ENCODE measurements at places on chromosomes 13 and 19.

DNA sequence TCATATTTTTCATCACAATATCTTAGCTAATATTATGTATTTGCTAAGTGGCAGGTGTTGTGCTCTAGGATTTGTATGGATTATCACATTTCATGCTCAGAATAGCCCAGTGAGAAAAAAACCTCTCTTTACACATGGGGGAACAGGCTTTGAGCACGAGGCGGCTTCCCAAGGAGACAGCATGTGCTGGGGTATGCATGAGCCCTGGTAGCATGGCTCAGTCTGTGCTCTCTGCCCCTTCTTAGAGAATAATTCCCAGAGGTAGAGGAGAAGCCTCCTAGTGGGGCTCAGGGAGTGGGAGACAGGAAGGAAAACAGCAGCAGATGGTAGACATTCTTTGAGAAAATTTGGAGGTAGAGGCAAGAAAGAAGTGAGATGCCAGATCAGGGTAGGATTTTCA is 31.6 kb downstream of the RNASEH2B start:
- DNase-seq = no peak

GRCh38 chr13:43910856-43911255 is 31.2 kb downstream of the LACC1 start:
- no peak for DNase-seq

DNA sequence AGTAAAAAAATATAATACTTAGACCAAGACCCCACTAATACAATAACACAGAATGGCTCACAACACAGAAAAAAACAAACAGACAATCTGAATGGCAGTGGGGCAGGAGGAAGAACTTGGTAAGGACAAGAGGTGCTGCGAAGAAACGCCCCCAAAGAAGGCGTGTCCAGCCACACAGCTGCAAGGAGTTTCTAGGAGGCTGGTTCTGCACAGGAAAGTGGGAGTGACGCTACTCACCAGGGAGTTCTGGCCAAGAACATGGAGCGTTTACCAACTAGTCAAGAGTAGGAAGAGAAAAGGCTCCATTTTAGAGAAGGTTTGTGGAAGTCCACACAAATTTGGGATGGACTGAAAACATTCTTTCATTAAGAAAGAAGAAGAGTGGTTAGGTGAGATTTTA is 95.3 kb upstream of the SLC15A1 start:
- DNase-seq = no peak

DNA sequence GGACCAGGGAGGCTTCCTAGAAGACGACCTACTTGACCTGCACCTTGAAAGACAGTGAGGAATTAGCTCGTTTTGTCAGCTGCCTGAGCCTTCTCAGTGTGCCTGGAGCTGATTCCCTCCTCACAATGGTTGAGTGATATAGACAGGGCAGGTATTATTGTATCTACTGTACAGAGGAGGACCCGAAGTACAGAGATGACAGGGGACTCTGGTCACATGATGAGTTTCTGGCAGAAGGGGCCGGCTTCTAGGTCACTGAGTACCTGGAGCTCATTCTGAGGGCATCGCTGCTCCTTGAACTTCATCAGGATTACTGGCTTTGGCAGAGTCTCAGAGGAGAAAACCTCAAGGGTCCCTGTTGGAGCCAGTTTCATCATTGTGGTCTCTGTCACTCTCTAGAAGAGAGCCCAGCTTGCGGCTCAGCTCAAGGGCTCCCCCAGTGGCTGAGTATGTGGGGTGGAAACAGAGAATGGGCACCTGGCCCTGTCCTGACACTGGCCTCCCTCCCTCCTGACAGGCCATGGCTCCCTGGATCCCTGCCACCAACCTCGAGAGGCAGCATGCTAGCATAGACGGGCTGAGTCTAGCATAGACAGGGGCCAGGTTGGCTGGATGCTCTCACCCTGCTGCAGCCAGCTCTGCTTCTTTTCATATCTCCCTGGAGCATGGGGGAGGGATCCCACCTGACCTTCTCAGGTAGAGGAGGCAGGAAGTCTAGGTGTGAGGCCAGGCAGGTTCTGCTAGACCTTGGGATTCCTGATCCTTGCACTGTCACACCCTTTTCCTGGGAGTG is 38.7 kb downstream of the NFIX start:
- no peak for DNase-seq

- no peak for DNase-seq
Observed at GRCh38 chr13:38628554-38628953, 58.3 kb upstream of the FREM2 start.

DNA sequence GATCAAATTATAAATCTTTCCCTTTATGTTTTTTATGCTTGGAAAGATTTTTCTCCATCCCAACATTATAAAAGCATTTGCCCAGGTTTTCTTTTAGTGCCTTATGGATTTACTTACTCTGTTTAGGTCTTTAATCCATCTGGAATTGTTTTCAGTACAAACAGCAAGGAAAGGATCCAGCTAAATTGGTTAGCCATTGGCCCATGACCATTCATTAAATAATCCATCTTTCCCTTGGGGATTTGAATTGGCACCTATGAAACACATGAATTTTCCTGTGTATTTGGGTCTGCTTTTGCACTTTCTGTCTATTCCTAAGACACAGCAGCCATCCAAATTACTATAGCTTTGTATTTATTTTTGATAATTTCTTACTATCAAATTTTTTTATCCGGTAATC is 28.8 kb upstream of the SHKBP1 start:
- DNase-seq = no peak

DNA sequence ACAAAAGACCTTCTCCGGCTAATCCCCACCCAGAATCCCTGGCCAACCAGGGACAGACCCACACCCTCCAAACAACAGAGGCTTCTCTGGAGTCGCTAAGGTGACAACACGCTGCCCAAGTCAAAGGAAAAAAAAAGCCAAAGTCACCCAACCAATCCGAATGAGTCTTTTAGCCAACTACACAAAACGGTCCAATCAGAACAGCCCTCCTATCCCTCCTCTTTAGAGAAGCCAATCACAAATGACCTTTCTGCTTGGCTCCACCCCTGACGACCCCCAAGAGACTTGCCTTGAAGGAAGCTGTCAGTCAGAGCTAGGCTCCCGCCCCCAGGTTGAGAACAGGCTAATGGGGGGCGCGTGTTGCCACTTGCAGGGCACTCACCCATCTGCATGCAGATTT is 6.6 kb upstream of the FBXW9 start:
- no peak for DNase-seq

GRCh38 chr13:43728421-43728820 is 58.4 kb downstream of the ENOX1 start:
- no peak for DNase-seq

GRCh38 chr19:33375156-33375836 is 1.8 kb downstream of the CEBPG start:
- no peak for DNase-seq

All from activated CD8-positive, alpha-beta memory T cell treated with anti-CD3 and anti-CD28 coated beads for 4 hours (primary cell).